ENCODE measurements at places on chromosomes 6 and 20. TPM values are rescaled to one million over a fixed set of nuclear protein-coding genes. Genes with fewer than 3 reads are reported as not detected.
A peak's percentile ranks its signal among the peaks of the same experiment; 100 is the strongest.

DNA sequence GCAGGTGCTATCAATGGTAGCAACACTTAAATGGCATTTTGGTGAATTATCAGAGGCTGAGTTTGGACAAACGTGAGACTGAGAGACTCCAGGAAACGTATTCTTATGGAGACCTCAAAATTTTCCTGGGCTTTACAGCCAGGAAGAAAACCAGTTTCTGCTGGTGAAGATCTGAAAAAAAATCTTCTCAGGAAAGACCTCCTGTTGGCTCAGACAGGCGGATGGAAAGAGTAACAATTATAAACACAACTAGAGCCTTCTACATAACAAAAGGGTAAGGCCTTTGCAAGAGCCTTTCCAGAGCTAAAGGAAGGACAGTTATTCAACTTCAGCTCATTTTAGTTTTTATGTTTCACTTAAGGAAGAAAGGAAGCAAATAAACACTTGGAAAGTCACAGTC, 274.4 kb downstream of the THBS2 start:
- DNase-seq, result no peak

DNA sequence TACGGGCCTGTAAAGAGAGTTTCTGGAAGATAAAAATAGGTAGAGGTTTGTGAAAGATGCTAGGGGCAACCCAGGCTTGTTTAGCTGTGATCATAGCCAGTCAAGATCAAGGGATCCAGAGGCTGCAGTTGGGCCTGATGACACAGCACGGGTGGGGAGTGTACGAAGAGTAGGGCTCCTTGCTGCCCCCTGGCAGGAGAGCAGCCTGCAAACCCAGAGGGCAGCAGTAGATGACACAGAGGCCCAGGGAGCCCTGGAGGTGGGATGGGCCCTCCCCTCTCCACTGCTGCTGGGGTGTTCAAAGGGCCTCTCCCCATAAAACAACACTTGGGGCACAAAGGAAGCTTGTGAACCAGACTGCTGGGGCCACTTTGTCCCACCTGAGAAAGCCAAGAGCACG, 47.2 kb downstream of the VEGFA start:
- peak; percentile 79 for DNase-seq

The BCLAF1 gene
- total RNA-seq, result 67.0 TPM

The RSPO3 gene
- 0.57 TPM for total RNA-seq

- no peak for DNase-seq
These were observed 57.1 kb downstream of the KIZ start for GRCh38 chr20:21182832-21183563.

DNA sequence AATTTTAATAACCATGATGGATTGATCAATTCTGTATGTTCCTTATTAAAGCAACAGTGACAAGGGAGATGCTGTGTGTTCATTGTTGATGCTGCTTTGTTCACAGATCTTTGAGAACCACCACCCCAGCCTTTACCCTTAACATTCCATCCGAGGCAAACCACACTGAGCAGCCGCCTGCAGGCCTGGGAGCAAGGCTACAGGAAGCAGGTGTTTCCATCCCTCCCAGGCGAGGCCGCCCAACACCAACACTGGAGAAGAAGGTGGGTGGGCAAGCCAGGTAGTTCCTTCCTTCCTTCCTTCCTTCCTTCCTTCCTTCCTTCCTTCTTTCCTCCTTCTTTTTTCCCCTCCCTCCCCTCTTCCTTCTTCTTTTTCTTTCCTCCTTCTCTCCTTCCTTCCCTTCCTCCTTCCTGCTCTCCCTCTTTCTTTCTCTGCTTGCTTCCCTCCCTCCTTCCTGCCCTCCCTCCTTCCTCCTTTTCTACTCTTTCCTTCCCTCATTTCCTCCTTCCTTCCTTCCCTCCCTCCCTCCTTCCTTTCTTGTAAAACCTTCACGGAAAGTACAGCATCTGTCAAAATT, 13.7 kb downstream of the TTLL2 start:
- no peak for DNase-seq

DNA sequence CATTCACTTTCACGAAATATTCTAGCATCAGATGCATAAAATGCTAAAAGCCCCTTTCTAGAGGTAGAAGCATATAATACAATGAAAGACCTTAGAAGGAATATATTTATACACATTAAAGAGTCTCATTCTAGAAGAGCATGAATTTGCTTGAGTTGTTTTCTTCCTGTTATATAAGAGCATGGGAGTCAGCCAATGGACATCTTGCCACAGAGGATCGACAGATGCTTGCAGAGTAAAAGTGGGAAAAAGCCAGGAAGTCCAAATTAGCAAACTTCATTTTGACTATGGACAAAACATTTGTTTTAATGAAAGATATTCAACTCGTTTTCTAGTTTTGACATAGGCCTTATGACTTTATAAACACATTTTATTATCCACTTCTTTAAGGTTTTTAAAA, 44.2 kb upstream of the RIPPLY2 start:
- DNase-seq, result no peak

The DOK5 gene
- total RNA-seq, result 1.8 TPM

DNA sequence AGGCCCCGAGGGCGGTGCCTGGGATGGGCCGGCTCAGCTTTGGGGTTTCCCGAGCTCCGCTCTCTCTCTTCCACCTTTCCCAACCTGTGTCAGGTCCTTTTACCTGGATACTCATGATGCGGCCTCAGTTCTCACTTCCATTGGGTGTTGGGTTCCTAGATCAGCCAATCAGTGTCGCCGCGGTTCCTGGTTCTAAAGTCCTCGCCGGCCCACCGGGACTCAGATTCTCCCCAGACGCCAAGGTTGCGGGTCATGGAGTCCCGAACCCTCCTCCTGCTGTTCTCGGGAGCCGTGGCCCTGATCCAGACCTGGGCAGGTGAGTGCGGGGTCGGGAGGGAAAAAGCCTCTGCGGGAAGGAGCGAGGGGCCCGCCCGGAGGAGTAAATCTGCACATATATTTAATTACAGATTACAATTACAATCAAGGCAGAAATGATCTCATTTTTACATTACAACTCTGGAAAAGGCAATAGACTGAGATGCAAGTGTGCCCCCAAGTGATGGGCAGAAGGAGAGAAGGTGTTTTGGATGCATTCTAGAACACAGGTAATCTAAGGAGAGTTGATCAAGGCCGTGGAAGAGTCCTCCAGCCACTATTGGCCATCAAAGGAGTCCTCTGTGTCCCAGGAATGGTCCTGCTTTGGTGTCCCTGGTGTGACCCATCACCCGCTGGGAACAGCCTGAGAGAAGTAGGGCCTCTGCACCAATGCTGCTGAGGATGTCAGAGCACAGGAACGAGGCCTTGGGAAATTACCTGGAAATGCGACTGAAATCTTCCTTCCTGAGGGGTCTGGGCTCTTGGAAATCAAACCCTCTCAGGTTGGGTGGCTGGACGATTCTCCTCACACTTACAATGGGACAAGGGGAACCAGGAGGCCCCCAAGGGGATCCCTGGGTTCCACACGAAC, 34.7 kb upstream of the MICB start:
- peak; percentile 82 for DNase-seq

The SOX18 gene
- 36.8 TPM for total RNA-seq

DNA sequence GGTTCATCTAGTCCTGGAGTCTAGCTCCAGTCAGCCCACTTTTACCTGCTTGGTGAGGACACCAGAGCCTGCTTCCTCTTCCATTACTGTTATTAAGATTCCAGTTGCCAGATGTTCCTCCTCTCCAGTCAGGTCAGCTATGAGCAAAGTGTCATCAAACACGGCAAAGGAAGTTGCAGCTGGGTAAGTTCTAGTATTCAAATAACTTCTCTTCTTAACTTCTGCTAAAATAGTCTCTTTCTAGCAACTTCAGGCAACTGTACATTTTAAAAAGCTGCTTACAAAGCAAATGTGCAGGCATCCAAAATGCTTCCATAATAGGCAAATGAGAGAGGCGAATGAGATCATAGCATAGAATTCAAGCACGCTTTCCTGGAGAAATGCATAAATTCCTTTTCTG, 18.4 kb upstream of the MRPS18A start:
- DNase-seq, result no peak

The MEI4 gene
- total RNA-seq, result 0.32 TPM

The PSMF1 gene
- total RNA-seq, result 130 TPM

The DLK2 gene
- total RNA-seq, result 1.2 TPM

DNA sequence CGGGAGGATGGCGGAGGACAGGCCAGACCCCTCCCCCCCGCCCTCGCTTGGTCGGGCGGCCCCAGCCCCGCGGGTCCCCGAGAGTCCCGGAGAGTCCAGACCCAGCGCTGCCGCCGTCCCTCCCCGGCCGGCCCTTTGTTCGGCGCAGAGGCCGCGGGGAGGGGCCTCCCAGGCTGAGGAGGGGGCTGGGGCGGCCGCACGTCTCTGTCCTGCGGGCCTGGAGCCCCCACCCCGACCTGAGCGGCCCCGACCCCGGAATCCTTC, 806 bp downstream of the KCNQ2 start:
- no peak for DNase-seq

GRCh38 chr6:146301764-146302163, 241.9 kb upstream of the RAB32 start:
- no peak for DNase-seq

GRCh38 chr6:71040043-71040442, 83.2 kb upstream of the B3GAT2 start:
- no peak for DNase-seq

- DNase-seq, result no peak
These were observed 247.9 kb downstream of the CDH4 start for GRCh38 chr20:61499859-61500554.
